ENCODE measurements at places on chromosomes 7 and 10.

- DNase-seq: no peak
Measured at GRCh38 chr10:127561647-127562046, 12.5 kb downstream of the NPS start.

GRCh38 chr10:68813559-68813958 is 13.8 kb upstream of the STOX1 start:
- no peak for DNase-seq

GRCh38 chr10:3528823-3529403 is 256.1 kb downstream of the KLF6 start:
- no peak for DNase-seq

DNA sequence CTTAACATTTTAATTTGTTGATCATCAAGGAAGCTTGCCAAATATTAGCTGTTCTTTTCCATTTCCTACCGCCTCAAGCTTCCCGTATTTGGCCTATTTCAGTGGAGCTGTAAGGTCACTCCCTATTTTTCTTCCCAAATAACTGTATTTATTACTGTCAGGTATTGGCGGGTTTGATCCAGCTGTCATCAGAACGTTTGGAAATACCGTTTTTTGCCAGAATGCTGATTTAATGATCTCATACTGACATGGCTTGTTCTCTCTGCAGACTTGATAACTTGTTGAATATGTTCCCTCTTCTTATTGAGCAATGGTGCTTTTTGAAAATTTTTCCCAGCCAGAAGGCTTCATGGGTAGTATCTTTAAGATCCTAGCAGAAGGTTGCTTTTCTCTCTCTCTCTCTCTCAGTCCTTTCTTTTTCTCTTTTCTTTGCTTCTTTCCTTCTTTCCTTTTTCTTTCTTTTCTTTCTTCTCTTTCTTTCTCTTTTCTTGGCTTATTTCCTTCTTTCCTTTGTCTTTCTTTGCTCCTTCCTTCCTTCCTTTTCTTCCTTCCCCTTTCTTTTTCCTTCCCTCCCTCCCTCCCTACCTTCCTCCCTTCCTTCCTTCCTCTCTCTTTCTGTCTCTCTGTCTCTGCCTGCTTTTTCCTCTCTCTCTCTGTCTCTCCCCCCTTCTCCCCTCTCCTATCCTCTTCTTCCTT is 42.1 kb downstream of the CUX1 start:
- DNase-seq: no peak

- no peak for DNase-seq
Measured at GRCh38 chr7:92715963-92716362, 120.4 kb downstream of the CDK6 start.

DNA sequence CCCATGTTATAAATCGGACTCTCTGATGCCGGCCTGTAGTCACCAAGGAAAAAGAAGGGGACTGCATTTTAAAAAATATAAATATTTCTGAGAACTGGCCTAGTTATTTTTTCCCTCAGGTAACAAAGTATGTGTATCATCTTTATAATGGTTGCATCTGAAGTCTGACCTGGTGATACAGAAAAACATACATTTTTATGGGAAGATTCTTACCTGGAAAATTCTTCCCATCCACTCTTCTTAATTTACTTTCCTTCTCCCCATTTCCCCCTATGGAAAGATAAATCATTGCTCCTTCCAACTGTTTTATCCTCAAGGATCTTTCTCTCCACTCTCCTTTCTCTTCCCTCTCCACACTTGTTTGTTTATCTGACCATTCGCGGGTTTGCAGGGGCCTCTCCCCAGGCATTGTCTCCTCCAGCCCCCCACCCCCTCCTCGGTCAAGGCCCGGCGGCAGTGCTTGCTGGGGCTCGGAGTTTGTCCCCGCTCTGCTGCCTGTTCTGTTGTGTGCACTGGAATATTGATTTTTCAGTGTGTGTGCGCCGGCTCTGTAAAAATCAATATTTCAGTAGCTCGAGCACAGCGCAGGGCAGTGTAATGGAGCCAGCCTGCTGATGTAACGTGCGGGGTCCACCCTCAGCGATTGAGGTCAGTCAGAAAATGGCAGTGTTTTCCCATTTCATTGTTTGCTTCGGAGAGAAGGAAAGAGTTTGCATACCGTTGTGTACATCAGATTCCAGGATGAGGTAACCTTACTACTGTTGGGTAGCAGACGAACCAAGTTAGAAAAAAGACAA is 199.5 kb upstream of the NFE2L3 start:
- no peak for DNase-seq

All from AG04449 (cell line).